Activated CD4-positive, CD25-positive, alpha-beta regulatory T cell (primary cell): ENCODE measurements at places on chromosomes 13 and 19.

- no peak for DNase-seq
Measured at GRCh38 chr13:82214341-82214740, 1667.9 kb downstream of the SLITRK1 start.

DNA sequence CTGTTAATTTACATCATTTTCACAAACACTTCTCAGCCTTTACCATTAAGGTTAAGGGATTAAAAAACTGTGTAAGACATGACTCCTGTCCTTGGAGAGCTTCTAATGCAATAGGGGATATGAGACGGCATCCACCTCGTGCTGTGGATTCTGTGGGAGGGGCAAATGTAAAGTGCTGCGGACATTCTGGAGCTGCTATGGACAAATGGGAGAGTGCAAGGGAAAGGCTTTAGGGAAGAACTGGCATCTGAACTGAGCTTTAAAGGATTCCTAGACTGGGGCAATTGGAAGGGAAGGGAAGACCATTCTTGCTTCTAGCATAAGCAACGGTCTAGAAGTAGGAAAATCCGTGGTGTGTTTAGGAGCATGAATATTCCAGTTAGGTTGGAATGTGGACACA, 31.4 kb downstream of the CDADC1 start:
- DNase-seq: no peak

GRCh38 chr13:77514336-77514726, 21.2 kb upstream of the SCEL start:
- no peak for DNase-seq

GRCh38 chr13:59960683-59961082, 203.0 kb downstream of the DIAPH3 start:
- no peak for DNase-seq

DNA sequence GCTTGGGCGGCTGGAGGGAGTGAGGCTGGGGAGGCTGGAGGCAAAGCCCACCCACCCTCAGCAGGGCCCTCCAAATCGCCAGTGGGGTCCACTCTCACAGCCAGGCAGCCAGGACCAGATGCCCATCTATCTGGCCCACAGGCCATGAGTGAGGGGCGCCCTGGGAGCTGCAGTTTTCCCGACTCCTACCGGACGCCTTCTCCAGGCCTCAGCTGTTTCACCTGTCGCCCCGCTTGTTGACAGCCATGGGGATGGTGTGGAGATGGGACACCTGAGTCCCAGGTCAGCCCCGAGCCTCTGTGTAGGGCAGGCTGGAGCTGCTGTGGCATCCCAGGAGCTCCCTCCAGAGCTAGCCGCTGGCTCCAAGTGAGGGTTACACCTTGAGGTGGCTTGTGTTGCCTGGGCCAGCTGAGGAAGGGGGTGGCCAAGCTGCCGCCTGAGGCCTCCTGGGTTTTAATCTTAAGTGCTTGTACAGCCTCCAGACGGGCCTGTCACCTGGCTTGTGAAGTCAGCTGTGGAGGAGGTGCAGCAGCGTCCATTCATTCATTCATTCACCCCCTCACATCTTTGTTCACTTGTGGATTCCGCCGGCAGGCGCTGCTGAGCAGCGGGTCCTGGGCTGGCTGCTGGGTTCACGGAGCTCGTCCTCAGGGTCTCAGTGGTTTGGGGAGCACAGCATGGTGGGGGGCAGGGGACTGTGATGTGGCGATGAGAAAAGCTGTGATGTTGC, 52.0 kb downstream of the COMP start:
- DNase-seq: no peak

DNA sequence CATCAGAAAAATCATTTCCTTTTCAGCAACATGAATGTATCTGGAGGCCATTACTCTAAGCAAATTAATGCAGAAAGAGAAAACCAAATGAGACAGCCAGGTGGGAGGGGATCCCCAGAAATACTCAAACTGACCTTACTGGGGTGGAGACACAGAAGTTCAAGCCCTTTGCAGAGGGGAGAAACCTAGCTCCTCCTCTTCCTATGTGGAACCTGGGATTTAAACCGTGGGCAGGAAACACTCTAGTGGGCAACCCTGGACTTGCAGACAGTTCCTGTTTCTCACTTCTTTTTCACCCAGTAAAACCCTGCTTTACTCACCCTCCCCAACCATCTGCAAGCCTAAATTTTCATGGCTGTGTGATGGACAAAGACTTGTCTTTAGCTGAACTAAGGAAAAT, 61.3 kb downstream of the SLITRK6 start:
- no peak for DNase-seq

GRCh38 chr13:20377720-20378119, 145.6 kb upstream of the GJB6 start:
- no peak for DNase-seq

DNA sequence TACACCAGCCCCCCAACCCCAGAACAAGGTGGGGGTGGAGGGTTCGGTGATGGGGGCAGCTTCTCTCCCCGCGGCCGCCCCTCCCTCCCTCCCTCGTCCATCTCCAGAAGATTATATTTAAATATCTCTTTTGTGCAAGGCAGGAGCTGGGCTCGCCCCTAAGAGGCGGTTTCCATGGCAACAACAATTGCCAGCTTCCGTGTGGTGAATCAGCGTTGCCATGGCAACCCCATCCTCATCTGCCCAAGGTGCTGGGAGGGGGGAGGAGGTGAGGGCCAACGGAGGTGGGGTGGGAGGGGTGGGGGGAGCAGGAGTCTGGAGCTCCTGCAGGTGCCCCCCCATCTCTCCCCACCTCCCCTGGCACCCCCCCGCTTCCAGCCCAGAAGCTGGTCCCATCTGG, 46.4 kb downstream of the CELF5 start:
- DNase-seq: no peak
